Inflammatory macrophage (primary cell): ENCODE measurements at places on chromosomes 3 and 15.

- DNase-seq, result peak; percentile 49
These were observed 67.8 kb downstream of the TTC23 start for GRCh38 chr15:99181545-99181971.

DNA sequence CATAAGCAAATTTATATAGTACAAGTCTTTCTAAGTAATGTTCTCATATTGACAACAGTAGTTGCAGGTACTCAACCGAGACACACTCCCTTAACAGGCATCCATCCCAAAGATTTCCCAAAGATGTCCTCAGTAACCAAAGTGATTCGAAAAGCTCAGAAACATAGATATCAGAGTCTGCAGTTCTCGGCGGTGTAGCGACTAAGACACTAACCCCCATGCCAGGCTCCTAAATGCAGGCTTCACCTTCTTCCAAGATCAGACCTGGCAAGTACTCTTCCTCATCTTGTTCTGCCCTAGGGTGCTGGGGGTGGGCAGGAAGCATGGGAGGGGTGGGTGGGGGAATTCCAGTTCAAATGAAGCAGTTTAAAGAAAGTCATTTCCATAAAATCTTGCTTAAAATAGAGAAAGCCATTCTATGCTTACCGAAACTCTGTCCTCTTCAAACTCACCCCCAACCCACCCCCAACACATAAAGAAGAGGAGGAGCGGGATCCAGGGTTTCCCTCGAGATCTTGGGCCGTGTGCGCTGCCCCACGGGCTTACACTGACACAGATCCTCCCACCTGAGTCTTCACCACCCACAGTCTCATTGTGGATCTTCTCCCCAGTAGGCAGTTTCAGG, 59.0 kb upstream of the BCL6 start:
- DNase-seq, result no peak

DNA sequence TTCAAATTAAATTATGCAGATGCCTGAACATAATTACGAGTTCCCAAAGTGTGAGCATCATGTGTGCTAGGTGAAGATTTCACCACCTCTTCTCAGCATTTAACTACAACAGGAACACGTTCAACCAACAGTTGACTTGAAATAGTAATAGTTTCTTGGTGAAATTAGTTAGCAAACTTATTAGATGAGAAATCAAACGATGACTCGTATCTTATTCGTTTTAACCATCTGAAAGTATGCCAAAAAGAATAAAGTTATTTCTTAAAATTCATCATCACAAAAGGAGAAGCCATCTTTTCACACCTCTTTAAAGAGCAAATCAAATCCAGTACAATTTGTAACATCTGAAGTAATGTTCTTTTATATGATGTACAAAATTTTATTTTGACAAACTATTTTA, 2.3 kb downstream of the BNC1 start:
- no peak for DNase-seq

GRCh38 chr15:63972801-63973200, 73.5 kb downstream of the DAPK2 start:
- no peak for DNase-seq
